HS-5 (cell line): ENCODE measurements at places on chromosomes 12 and 14.

DNA sequence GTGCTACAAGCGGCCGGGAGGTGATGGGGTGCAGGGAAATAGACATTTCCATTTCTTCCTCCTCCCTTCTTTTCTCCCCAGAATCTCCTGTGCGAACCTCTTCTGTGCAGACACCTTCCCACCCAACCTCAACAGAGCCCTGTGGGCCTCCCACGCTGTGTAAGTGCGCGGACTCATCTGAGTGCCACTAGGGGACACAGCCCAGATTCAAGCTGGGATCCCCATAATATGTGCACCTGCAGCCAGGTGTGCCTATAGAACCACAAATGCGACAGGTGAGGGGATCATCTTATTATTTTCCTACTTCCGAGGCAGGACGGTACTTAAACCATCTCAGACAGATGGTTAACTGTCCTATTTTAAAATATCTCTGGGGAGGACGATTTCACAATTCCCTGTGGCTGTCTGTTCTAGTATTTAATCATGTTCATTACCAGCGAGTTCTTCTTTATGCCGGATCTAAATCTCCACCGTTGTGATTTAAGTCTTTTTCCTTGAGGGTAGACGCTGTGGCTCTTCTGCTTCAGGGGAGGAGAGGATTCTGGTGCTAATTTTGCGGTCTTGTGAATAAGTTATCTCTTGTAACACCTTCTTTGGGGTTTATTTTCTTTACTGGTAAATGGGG lies 17.2 kb upstream of the CACNA1C start:
- no peak for DNase-seq

DNA sequence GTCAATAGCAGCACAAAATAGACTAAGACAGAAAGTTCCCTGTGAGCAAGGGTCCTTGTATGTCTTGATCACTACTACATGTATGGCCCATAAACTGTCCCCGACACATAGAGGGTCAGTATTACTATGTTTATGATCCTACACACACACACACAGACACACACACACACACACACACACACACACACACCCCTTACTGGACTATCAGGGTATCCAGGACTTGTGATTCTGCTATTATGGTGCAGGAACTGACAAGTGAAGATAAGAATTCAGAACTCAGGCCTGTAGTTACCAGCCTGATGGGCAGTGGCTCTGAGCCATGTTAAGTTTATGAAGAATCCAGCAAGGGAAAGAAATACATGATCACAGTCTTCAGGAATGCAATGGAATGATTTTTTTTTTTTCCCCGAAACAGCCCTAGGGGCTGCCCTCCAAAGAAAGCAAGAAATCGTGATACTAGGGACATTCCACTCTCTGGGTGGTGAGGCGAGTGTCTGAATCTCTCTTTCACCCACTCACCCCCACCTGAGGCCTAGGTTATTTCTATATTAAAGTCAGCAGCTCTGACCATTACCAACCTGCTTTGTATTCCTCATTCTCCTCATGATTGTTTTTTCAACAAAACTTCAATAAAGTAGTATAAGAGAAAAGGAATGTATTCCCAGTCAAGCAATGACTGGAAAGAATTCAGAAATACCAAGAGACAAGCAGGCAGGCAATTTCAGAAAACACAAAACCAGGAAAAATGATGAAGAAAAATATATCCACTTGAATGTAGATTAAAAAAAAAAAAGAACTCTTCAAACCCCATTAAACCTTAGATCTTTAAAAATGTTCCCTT lies 105.8 kb downstream of the AVPR1A start:
- peak; percentile 52 for DNase-seq

- DNase-seq: no peak
These were observed 280.1 kb downstream of the VRK1 start for GRCh38 chr14:97077253-97077653.

DNA sequence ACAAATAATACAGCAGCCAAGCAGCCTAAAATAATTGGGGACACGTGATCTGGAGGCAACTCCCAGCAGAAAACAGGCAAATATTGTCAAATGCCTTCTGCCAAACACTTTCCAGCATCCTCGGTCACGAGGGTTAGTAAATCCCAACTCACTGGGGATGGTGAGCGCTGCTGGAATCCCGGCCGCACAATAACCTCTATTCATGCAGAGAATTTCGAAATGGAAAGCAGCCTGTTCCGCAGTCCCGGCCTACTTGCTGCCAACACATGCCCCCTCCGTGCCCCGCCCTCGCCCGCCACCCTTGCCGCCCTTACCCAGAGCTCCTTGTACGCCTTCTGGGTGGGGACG lies 62.2 kb downstream of the RFX4 start:
- DNase-seq: no peak

DNA sequence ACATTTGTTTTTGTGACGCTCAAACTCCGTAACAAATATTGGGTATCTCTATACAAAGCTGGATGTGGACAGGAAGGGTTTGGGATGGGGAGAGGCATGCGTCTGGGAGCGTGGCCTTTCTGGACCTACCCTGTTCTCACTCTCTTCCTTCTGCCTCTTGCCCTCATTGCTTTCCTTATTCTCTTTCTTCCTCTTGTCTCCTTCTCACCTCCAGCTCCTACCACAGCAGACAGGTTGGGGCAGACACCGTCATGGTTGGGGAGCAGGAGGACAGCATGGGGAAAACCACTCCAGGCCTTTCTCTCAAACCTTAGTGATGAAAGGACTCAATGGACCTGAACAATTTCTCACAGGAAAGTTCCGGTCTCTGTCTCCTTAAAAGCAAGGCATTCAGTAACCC lies 465.3 kb downstream of the RAD51B start:
- no peak for DNase-seq

DNA sequence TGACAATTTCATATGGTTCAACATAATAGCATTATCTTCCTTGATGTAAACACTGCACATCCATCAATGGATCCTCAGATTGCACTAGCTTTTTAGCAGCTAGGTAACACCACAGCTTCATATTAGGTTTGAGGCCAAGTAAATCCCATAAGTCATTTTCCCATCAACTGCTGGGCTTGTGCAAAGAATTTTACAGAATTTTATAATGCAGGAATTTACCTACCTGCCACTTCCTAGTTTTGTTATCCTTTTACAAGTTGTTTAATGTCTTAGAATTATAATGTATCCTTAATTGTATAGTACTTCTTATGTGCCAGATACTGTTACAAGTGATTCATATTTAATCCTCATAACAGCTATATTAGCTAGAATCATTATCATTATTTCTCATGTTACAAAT lies 36.4 kb downstream of the CPNE8 start:
- no peak for DNase-seq

GRCh38 chr12:62856454-62856853 lies 78.5 kb downstream of the PPM1H start:
- no peak for DNase-seq

- no peak for DNase-seq
These were observed 65.3 kb downstream of the TTLL5 start for GRCh38 chr14:75726321-75726720.

DNA sequence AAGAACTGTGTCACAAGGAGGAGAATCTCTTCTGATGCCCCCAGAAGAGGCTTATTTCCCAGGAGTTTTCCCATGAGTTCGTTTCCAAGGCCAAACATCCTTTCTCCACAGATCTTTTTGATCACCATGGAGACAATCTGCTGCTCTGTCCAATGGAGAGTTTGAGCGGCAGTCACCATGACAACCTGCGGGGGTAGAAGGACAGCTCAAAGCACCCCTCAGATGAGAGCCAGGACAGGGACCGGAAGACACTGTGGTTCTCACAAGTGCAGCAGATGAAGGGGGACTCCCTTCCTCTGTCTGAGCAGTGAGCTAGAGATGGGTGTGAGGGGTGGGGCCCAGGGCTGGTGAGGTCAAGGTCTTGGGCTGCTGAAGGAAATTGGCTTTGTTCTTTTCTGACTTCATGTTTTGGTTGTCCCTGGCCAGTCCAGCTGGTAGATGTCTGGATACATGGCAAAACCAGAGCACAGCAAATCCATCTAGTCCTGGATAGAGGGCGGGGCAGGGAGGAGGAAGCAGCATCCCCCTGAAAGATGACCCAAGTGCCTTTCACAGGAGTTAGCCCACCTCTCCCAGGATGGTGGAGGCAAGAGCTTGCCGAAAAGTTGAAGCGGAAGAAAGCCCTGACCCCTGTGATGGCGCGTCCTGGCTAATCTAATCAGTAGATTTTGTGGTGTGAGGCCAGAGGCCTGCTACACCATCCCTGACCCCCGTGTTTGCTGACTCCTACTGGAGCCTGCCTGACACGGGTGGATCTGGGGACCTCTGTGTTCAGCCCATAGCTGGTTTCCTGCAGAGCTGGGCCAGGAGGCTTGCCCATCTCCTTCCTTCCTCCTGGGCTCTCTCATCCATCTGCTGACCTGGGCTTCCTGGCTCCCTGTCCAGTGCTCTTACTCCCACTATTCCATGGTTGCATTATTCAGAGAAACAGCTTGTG lies 24.4 kb downstream of the DHRS2 start:
- DNase-seq: no peak

GRCh38 chr14:49461529-49462401 lies 124.4 kb downstream of the RPS29 start:
- peak; percentile 35 for DNase-seq

DNA sequence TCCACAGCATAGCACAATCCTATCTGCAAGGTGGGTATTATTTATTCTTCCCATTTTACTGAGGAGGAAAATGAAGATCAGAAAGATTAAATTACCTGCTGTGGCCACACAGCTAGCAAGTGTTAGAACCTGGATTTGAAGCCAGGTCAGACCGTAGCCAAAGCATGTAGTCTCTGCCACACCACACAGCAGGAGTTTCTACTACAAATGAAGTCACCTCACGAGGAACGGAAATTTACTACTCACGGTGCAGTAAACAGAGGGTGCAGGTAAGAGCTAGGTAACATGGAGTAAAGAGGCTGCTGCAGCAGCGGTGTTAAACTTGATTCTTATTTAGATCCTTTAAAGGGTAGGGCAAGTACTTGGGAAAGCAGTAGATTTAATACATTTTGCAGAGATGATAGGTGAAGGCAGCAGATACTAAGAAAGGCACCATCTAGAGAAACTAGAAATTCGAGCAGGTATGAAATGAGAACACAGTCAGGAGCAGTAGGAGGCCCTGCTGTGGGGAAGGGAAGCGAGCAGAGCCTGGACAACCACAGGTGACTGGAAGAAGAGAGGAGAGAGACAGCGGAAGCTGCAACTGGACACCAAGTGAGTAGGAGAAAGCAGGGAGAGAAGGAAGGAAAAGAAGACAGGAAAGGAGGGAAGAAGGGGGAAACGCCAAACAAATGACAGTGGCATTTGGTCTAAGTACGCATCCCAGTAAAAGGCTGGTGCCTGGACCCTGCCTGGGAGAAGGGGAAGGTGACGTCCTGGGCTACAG lies 21.5 kb downstream of the SPTB start:
- no peak for DNase-seq

GRCh38 chr12:19203013-19203412 lies 73.5 kb downstream of the PLEKHA5 start:
- DNase-seq: no peak

GRCh38 chr12:70365398-70365647 lies 767 bp upstream of the KCNMB4 start:
- no peak for DNase-seq

- no peak for DNase-seq
These were observed 393.3 kb upstream of the PRICKLE1 start for GRCh38 chr12:42982828-42983227.

GRCh38 chr12:29159661-29160060 lies 10.6 kb downstream of the FAR2 start:
- no peak for DNase-seq

DNA sequence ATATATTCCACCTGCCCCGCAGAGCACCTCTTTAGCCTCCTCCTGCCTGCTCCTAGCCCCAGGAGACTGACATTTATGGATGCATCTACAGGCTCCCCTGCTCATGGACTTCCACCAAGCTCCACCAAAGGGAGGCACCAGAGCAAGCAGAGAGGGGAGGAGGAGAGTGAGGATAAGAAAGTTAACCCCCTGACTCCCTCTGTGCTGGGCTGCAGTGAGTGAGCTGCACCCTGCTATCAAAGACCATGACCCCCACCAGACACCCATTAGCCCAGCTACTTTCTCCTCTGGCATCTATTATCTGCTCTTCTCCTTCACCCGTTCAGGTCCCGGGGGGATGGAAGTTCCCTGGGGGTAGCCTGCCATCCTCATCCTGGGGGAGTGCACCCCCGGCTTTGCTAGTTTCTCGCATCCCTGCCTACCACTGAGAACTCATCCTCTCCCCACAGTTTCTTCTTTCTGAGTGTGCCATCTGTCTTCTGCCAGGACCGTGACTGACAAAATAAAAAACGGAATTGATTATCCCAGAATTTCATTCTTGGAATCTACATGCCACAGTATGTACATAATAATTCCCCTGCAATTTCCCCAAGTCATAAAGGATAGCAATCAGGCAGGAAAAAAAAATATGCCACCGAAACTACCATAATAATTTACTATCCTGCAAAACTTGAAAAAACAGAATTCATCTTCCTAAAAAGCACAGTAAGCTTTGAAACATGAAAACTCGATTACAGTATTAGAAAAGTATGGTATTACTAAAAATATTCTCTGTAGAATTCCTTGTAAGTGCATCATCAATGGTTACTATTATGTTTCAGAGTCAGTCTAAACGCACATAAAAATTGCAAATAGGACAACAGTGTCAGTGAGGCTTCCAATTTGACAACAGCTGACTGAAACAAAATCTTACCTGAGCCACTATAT lies 45.2 kb downstream of the FOXN3 start:
- no peak for DNase-seq

GRCh38 chr12:87603727-87604126 lies 425.5 kb downstream of the C12orf50 start:
- no peak for DNase-seq

GRCh38 chr12:14403711-14404196 lies 38.3 kb downstream of the ATF7IP start:
- peak; percentile 26 for DNase-seq

GRCh38 chr14:96906434-96906833 lies 109.3 kb downstream of the VRK1 start:
- no peak for DNase-seq

GRCh38 chr14:72633551-72633950 lies 260.4 kb downstream of the DPF3 start:
- DNase-seq: no peak

GRCh38 chr12:110937104-110937641 lies 16.8 kb upstream of the MYL2 start:
- DNase-seq: no peak

DNA sequence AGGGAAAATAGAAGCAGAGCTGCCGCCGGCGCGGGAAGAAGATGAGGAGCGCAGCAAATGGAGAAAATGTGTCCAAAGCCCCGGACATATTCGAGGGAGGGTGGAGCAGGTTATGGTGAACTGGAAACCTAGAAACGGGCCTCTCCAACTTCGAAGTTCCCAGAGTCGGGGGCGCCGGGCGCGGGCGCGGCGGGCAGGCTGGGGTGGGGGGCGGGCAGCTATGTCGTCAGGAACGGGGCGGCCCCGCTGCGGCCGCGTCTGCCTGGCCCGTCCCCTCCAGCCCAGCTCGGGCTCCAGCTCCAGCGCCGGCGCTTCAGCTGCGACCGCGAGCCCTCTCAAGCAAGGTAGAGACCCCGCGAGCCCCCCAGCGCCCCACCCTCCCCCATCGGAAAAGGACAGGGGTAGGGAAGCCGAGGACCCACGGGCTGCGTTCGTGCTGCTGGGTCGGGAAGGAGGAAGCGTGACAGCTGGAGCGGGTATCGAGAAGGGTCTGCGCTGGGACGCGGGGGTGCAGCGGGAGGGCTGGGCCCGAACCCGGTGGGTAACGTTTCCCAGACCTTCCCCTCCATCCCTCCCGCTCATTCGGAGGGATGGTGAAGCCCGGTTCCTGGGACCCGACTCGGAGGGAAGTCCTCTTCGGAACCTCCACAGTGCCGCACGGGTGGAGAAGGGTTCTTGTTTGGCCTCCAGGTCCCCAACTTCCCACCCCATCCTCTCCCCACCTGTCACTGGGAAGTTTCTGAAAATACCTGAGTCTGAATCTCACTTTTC lies 1.0 kb downstream of the DGKA start:
- DNase-seq: no peak

GRCh38 chr12:53046655-53047220 lies 3.1 kb upstream of the TNS2 start:
- DNase-seq: no peak
